NCI-H187 (cell line): ENCODE measurements at places on chromosomes 3 and 15.

DNA sequence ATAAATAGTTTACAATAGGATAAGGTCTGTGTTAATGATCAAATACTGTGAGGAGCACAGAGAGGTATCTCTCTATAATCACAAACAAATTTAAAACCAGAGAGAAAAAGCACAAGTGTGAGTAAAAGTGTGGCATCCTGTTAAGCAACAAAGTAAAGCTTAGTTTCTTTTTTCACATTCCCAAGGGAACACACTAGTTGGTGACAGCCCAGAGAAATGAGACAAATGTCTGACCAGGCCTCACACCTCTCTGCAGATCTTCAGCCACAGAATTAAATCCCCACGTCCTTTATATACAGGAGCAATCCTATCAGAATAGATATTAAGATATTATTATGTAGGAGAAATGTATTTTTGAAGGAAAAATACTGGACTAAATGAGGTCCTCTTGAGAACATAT is 2.7 kb downstream of the FBN1 start:
- DNase-seq, result no peak

- DNase-seq, result no peak
These were observed 1.9 kb downstream of the LOXL1 start for GRCh38 chr15:73928241-73928579.

- DNase-seq, result no peak
These were observed 387.8 kb downstream of the LSAMP start for GRCh38 chr3:116057400-116058006.

- no peak for DNase-seq
These were observed 676 bp downstream of the TCF12 start for GRCh38 chr15:56919031-56919608.

DNA sequence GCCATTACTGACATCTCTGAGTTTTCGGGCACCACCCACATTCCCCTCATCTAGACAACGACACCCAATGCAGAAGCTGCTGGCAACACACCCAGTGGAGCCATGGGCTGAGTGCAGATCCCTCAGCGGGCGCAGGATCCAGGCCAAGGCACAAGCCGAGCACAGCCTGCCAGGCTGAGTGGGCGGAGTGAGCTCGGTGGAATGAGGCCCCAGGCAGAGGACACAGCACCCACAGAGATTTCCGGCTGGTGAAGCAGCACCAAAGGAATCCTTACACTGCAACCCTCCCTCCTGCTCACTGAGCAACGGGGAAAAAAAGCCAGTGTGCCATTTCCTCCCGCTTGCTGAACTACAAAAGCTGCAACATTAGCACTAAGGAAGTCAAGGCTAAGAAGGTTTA is 34.3 kb downstream of the ZMAT3 start:
- no peak for DNase-seq

GRCh38 chr15:56244038-56244810 is 545 bp upstream of the RFX7 start:
- peak; percentile 23 for DNase-seq

GRCh38 chr3:55571913-55572312 is 84.8 kb upstream of the WNT5A start:
- DNase-seq, result no peak

- DNase-seq, result no peak
These were observed 33.9 kb downstream of the PIK3CA start for GRCh38 chr3:179181993-179182551.

DNA sequence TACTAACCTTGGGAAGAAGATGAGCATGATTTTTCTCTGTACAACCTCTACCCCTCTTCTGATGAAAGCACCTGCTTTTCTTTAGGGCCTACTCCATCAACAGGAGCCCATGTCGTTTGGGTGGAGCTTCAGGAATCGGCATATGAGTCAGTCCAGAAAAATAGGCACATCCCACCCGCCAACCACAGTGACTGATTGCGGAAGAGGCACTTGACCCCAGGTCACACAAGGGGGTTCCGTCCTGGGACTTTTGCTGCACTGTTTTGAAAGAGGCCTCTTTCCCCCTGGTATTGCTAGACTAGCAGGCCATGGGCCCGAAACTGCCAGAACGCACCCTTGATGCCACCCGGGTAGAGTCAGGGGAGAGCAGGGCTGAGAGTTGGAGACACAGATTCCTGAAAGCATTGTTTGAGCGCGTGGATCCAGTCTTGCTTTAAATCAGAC is 19.3 kb upstream of the NRROS start:
- no peak for DNase-seq

DNA sequence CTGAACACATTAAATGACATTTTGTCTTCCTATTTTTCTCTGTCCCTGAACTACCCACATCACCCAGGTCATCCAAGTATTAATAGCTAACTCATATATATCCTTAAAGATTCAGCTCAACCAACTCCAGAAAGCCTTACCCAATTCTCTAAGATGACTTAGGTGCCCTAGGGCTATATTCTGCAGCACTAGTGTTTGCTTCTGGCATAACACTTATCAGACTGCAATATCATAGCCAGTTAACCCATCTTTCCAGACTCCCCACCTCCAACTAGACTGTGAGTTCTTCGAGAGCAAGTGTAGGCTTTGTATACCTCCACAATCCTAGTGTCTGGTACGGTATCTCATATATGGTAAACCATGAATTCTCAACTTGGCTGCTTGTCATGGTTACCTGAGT is 50.7 kb downstream of the SST start:
- no peak for DNase-seq

- DNase-seq, result no peak
These were observed 50.8 kb upstream of the MRPS22 start for GRCh38 chr3:139292711-139293664.

- DNase-seq, result no peak
These were observed 126.8 kb downstream of the MITF start for GRCh38 chr3:69865925-69866679.

DNA sequence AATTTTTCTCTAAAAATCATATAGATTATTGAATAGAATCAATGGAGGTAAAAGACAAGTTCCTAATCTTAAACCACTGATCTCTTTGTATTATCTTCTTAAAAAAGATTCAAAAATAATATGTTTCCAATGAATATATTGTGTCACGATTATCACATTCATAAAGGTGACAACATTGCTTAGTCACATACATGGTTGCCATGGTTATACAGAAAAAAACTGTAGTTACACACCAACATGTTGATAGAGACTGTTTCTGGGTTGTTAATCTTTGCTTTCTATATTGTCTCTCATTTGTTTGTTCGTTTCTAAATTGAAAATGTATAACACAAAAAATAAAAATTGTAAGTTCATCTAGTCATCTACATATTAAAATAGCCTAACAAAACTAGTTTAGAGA is 376.0 kb upstream of the ALCAM start:
- no peak for DNase-seq

GRCh38 chr3:13108861-13109260 is 35.6 kb upstream of the IQSEC1 start:
- DNase-seq, result no peak

DNA sequence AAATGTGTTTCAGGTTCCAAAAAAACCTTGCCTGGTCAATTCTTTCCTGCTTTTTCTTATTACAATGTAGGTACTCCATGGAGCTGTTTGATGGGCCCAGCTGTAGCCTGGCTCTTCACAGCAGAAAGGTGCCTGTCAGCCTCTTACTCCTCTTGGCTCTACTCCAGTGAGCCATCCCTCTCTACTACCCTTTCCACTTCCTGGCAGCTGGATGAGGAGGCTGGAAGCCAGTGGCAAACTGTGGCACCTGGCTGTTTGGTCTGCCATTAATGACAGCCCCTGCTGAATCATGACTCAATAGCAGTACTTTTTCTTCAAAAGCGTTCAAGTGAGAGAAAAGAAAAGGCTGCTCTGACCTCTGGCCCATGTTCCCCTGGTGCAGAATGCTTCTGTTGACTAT is 618.1 kb downstream of the PYDC2 start:
- peak; percentile 8 for DNase-seq

- DNase-seq, result no peak
These were observed 160.1 kb downstream of the ARRDC4 start for GRCh38 chr15:98120561-98120960.

DNA sequence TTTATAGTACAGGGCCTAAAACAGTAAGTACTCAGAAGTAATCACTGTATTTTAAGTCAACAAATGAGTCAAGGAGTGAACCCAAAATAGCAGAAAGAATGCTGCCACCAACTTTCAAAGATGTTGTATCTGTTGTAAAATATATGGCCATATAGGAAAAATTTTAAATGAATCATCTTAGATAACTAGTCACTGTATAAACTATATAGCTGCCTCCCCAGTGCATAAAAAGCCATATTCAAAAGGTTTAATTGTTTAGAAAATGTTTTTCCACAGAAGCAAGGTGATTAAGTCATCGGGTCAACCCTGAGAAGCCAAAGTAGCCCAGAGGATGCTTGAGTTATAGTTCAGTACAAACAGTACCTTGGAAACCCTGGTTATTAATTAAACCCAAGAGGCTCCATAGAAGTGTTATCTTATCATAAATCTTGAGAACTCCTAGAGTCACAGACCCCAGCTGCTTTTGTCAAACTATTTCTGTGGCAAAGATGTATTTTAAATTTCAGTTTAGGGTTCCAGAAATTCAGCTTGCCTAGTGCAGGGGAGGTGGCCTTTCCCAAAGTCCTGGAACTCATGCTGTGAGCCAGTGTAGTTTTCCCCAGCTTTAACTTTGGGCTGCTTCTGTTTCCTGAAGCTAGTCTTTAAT is 39.2 kb downstream of the MBNL1 start:
- no peak for DNase-seq

DNA sequence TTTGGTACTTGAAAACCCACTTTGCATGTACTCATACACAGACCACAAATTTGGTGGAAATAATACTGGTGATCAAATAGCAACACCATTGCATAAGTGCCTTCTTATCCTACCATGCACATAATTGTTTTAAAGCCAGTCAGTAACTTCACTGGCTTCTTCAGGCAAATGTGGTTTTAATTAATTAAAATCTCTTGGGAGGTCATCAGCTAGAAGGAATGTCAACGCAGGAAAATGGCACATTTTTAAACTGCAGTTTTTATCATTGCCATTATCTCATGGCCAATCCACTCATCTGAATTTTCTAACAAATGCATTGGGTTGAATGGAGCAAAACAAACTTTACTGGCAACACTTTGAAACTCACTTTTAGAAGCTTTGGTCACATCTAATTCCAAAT is 105.7 kb upstream of the ZPLD1 start:
- DNase-seq, result no peak

DNA sequence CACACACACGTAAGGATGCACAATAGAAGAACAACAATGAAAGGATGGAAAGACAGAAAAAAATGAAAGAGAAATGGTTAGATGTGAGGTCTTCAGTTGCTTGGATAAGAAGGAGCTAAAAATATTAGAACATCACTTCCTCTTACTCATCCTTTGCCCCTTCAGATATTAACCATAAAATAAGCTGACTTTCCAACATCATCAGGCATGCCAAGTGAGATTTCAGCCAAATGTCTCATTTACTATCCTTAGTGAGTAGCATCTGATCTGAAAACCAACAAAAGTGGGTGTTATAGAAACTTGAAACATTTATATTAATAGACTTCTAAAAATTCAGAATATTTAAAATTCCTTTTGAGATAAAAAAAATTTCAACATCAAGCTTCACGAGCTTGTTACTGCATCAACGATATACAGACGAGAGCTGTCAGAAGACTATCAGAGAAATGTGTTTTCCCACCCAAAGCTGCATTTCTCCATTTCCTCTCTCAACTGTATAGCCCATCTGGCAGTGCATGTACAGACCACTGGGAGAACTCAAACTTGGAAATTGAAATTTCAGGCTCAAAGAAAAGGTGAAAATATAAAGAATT is 25.4 kb upstream of the LSAMP start:
- no peak for DNase-seq

- no peak for DNase-seq
These were observed 2.4 kb downstream of the HTD2 start for GRCh38 chr3:58308728-58309127.

DNA sequence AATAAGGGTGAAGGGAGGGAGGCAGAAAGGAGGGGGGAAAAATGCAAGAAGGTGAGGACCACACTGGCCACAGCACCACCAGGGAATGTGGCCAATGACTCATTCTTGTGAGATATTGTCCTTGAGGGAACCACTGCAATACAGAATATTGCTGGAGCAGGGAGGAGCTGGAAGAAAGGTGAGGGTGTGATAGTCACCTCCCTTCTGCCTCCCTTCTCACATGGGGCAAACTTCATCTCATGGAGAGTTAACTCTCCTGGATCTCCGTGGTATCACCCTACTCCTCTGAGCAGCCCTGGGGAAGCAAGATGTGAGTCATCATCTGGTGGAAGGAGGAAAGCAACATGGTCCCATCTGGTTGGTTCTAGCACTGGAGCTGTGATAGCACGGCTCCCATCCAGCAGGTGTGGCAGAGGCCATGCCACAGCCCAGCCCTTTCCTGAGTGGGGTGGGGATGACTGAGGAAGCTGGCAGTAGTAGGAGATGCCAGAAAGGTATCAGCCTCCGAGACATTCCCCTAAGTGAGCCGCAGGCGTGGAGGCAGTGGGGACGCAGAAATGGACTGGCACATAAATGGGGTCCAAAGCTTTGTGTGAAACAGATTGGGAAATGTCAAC is 115.9 kb upstream of the LPP start:
- no peak for DNase-seq

DNA sequence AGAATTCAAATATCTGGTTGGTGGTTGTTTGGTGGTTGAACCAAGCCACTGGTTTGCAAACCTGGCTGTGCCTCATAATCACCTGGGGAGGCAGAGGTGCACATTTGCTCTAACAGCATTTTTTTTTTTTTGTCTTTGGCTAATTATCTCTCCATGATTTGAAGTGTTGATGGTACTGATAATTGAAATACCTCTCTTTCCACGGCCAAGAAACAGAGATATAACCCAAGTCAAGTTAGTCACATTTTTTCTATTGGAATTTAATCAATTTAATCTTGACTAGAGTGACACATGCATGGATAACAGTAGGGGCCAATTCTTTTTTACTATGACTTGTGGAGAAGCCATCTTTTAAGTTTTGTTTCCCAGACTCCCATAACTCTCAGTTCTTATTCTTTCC is 37.5 kb upstream of the SUCLG2 start:
- no peak for DNase-seq

DNA sequence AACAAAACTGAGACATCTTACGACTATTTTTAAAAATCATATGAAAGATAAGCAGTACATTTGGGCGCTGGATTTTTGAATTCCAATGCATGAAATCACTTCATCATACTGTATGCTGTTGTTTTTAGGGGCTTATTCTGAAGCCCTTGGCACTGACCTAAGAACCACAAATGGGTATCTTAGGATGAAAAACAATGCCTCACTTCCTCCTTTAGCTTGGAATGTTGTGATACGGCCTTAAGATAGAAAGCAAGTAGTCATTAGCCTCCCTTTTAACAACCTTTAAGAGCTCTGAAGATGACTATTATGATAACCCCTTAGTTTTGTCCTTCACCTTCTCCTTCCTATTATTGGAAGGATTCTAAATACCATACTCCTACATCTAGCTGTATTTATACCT is 289.8 kb downstream of the ARPP21 start:
- no peak for DNase-seq

GRCh38 chr3:127487196-127487595 is 103.3 kb downstream of the TPRA1 start:
- no peak for DNase-seq

- DNase-seq, result no peak
These were observed 12.8 kb downstream of the ALDH1L1 start for GRCh38 chr3:126167566-126167965.
